ENCODE measurements at places on chromosomes 6 and 20.

DNA sequence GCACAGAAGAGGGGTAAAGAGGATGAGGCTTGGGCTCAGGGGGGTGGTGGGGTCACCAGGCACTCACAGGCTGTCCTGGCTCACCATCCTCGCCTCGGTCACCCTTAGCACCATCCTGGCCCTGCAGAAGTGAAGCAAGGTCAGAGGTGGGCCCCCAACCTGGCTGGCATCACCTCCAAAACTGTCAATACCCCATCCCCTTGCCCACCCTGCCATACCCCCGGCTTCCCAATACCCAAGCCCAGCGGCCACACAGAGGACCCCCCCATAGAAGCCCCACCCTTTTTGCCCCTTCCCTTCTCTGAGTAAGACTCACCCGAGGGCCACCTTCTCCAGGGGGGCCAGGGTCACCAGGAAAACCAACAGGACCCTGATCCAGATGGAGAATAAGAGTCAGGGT lies 23.6 kb downstream of the COL11A2 start:
- DNase-seq, result no peak

DNA sequence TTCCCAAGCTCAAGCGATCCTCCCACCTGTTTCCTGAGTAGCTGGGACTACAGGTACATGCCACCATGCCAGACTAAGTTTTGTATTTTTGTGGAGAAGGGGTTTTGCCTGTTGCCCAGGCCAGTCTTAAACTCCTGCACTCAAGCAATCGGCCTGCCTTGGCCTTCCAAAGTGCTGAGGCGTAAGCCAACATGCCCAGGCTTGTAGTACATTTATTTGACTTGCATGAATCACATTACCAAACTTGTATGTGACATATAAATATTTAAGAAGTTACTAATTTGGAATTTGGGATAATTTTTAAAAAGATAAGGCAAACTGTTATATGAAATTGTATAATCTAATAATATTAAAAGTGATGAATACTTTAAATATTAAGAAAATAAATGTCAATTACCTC lies 157.6 kb downstream of the MCHR2 start:
- no peak for DNase-seq

DNA sequence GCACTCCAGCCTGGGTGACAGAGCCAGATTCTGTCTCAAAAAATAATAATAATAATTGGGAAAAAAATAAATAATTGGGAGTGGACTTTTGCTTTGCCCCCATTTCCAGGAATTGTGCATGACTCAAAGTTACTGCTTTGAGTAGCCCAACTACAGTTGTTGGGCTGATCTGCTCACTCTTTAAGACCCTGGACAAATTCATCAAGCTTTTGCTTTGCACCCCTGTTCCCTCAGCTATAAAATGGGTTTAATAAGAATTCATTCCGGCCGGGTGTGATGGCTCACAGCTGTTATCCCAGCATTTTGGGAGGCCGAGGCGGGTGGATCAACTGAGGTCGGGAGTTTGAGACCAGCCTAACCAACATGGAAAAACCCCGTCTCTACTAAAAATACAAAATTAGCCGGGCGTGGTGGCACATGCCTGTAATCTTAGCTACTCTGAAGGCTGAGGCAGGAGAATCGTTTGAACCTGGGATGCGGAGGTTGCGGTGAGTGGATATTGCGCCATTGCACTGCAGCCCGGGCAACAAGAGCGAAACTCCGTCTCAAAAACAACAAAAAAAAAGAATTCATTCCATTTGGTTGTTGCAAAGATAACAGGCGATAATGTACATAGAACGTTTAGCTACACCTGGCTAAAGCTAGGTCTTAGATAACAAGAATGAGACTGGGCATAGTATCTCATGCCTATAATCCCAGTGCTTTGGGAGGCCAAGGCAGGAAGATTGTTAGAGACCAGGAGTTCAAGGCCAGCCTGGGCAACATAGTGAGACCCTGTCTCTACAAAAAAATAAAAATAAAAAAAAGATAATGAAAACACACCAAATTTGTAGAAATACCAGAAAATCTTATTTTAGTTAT lies 87.9 kb upstream of the ZNF217 start:
- DNase-seq, result no peak

DNA sequence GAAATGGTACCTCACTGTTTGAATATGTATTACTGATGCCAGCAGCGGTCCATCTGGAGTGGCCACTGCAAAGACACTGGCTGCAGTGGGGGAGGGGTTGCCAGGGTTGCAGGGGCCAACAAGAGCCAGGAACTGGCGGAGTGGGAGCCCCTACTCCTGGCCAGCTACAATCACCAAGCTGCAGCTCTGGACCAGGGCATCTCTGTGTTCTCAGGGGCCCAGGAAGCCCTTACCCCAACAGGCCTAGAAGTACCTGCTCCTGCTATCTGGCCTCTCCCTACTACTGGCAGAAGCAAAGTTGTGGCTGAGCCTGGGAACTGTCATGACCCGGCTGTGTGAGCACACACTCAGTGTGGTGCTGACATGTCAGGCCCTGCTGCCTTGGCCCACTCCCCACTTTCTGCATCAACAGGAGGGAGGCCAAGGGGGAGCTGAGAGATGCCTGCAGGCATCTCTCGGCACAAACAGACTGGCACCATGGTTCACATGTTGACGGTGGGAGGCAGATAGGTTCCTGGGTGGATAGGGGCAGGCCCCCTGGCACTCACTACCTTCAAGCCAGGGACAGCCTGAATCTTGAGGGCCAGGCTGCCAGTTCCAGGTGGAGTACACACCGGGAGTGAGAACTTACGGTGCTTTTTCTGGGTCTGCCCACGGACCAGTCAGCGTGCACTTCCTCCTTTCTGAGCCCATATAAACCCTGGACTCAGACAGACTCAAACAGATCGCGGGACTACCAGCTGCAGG lies 1188.0 kb downstream of the GRIK2 start:
- DNase-seq, result no peak

GRCh38 chr6:34565722-34566137 lies 9.6 kb upstream of the SPDEF start:
- DNase-seq, result no peak

DNA sequence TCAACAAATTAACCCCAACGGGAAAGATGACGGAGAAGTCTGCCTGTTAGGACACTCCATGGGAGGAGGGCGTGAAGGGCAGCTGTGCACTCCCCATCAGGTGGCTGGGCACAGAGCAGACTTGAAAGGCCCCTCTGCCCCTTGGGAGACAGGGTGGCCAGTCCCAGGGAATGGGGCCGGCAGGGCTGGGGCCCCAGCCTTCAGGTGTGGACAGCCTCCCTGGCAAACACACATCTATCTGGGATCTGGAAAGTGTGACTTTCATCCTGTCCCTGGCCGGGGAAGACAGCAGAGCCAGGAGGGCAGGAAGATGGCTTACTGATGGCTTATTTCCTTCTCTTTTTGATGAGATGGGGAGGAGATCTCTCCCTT lies 4.5 kb upstream of the FRMD1 start:
- DNase-seq, result no peak

- no peak for DNase-seq
These were observed 82.7 kb downstream of the SIM1 start for GRCh38 chr6:100382031-100382430.

GRCh38 chr20:16352321-16352720 lies 220.9 kb downstream of the KIF16B start:
- no peak for DNase-seq

DNA sequence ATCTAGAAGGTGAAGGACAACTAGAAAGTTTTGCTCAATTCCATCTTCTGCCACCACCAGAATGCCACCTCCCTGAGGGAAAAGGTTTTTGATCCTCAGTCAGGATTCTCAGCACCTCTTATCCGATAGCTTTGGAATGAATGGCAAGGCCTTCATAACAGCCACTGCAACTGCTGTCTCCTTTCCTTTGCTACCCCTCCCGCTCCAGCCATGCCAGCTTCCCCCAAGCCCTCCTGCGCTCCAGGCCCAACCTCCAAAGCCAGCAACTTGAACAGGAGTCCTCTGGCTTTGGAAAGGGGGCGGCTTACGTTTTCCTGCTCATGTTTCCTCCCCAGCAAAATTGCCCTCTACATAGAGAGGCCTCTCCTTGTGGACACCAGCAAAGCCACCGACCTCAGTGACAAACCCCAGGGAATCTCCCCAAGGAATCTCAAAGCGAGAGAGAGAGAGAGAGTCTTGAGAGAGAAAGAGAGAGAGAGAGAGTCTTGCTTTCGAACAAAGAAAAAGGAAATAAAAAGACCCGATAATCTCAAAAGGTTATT lies 420 bp upstream of the BTN2A1 start:
- no peak for DNase-seq

DNA sequence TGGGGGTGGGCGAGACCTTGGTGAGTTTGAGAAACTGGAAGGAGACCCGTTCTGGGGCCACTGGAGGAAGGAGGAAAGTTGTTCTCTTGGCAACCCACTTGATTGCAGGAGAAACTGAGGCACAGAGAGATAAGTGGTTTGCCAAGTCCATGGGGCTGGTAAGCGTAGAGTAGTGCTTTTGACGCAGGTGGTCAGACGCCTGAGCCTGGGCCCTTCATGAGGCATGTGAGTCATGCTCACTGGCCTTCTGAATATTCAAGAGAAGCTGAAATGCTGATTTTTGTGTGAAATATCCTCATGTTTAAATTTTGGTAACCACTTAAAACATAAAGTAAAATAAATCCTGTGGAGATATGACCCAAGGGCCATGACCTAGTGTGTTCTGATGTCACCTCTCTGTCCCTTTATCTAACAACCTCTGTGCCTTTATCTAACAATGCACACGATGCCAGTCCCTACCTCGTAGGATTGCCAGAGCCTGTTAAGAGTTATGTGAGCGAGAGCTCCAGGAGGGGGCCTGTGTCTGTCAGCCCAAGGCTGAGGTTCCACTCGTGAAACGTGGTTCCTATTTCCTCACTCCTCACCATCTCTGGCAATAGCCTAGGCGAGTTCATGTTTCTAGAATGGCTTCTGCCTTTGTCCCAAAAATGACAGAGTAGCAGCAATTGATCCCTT lies 32.8 kb upstream of the PMEPA1 start:
- DNase-seq, result no peak

DNA sequence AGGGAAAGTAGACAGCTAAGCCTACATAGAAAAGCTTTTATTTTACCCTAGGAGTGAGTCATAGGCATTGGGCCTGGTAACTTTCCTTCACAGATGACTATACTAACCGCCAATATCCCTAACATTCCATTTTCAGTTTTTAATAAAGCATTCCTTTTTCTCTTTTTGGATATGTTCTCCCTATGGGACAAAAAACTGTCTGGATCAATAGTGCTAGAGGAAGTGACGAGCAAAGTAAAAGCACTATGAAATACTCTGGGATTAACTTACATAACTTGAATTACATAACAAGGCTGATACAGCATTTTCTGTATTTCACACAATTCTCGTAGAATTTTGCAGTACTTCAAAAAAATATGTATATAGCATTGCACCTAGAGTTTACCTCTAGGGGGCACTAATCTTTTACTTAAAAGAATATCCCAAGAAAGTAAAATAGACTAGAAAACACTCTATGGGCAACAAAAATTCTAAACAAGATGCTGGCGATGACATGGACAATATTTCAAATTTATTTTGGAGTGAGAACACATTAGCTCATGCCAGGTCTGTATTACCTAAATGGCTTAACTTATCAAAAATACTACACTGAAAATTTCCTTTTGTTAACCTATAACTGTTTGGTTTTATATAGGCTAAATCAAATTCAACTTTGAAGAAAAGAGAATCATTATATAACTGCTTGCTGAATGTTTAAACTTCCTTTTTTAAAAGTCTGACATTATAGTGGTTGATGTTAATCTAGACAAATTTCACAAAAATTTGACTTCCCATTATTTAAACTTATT lies 66.3 kb upstream of the DST start:
- DNase-seq, result no peak

DNA sequence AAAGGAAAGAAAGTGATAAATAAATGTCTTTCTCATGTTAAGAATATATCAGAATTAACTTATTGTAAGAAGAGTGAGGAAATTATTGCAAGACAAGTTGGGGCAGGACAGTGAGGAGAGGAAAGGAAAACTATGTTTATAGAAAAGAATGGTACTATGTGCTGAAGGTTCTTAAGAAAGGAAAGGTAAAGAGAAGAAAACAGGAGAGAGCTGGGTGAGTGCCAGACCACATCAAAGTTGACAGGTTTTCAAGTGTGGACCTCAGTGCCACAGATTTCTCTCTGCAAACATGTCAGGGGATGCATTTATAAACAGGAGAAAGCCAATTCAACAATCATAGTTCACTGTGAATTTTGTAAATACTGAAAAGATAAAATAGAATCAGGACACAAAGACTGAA lies 439.2 kb downstream of the PKHD1 start:
- DNase-seq, result no peak

DNA sequence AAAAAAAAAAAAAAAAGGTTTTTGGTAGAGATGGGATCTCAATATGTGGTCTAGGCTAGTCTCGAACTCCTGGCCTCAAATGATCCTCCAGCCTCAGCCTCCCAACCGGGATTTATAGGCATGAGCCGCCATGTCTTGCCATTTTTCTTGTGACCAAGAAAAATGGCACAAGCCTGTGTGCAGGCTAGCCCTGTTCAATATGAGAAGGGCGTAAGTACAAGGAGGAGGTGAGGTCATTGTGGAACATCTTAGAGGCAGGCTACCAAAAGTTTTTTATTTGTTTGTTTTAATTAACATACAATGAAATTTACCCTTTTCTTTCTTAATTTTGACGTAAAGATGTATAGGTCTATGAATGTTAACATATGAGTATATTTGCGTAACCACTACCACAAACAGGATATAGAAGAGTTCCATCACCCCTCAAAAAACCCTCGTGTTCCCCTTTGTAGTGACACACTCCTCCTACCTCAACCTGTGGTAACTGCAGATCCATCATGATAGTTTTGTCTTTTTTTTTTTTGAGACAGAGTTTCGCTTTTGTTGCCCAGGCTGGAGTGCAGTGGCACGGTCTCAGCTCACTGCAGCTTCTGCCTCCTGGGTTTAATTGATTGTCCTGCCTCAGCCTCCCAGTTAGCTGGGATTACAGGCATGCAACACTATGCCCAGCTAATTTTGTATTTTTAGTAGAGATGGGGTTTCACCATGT lies 28.3 kb upstream of the KIF3B start:
- no peak for DNase-seq

- no peak for DNase-seq
These were observed 16.5 kb upstream of the HLA-A start for GRCh38 chr6:29925727-29926412.

DNA sequence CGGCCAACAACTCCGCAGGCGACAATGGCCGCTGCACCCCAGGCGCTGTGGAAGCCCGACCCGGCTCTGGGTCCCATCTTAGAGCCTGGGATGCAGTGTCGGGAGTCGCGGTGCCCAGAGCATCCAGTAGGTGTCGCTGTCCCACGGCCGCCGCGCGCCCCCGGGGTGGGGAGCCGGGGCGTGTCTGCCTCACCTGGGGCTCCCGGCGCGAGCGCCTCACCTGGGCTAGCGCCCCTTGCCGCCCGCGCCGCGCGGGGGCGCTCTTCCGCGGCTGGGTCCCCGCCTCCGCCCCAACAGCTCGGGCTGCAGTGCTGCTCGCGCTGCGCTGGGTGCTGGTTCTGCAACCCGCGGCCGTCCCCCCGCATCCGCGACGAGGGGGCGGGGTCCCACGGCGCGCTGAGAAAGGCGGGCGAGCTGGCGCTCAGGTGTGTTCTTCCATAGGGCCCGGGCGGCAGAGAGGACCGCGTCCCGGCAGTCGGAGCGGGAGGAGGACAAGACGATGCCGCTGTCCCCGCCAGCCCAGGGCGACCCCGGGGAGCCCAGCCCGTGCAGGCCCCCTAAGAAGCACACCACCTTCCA lies at the start of gene CRYBG1:
CRYBG1 (plus strand) TSS at position 308 of the 579 bp plus-strand sequence; CDS start at position 500, 192 bp downstream.
- DNase-seq, result no peak

All from cerebellar nuclear complex (tissue), 1 donor.